ENCODE measurements at places on chromosomes 6 and 20. TPM values are rescaled to one million over a fixed set of nuclear protein-coding genes. Genes with fewer than 3 reads are reported as not detected.

- no peaks in the 10 kb centered on the region for H3K27me3 ChIP-seq
- H3K27ac ChIP-seq = no peak overlapping the region
- no peaks in the 10 kb centered on the region for H3K4me1 ChIP-seq
- no peaks in the 10 kb centered on the region for H3K36me3 ChIP-seq
- no peak for DNase-seq
- H3K4me3 ChIP-seq = no peak overlapping the region
Measured at GRCh38 chr6:22765015-22765414, 195.6 kb downstream of the HDGFL1 start.

GRCh38 chr6:129786548-129786947, 74.6 kb downstream of the TMEM244 start:
- DNase-seq = no peak
- H3K36me3 ChIP-seq = no peaks in the 10 kb centered on the region
- H3K4me3 ChIP-seq = no peak overlapping the region
- H3K27me3 ChIP-seq = no peaks in the 10 kb centered on the region

GRCh38 chr6:39518221-39518620, 195.7 kb upstream of the KCNK16 start:
- DNase-seq = no peak
- H3K4me1 ChIP-seq = no peaks in the 10 kb centered on the region
- H3K27ac ChIP-seq = no peak overlapping the region

GRCh38 chr6:6631053-6631452, 42.5 kb downstream of the LY86 start:
- H3K4me3 ChIP-seq = no peak overlapping the region
- no peak for DNase-seq
- no peak overlapping the region for H3K27ac ChIP-seq
- H3K4me1 ChIP-seq = peaks cover 18% of the 10 kb centered on the region

DNA sequence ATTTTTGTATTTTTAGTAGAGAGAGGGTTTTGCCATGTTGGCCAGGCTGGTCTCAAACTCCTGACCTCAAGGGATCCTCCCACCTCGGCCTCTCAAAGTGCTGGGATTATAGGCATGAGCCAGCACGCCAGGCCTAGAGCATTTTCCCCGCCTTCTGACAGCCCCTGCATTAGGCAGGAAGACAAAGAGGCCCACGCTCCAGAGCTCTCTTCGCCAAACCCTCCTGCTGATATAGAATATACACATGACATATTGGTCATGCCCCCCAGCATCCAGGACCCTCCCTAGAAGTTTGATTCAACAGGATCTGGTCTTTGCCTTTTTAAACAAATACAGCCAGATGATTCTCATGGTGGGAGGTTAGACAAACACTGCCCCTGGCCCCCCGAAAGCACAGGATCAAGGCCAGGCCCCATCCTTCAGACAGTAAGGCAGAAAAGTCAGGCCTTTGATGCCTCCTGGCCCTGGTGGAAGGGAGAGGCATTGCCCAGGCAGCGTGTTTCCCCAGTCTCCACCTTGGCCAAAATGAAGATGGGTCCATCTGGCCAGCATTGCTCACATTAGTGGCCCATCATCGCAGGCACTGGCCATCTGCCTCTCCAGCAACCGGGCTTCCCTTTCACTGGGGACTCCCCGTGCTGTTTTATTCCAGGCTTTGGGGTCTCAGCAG, 4.4 kb downstream of the SULF2 start:
- peaks cover 4% of the 10 kb centered on the region for H3K4me1 ChIP-seq
- no peak for DNase-seq
- H3K4me3 ChIP-seq = no peak overlapping the region
- H3K36me3 ChIP-seq = no peaks in the 10 kb centered on the region

DNA sequence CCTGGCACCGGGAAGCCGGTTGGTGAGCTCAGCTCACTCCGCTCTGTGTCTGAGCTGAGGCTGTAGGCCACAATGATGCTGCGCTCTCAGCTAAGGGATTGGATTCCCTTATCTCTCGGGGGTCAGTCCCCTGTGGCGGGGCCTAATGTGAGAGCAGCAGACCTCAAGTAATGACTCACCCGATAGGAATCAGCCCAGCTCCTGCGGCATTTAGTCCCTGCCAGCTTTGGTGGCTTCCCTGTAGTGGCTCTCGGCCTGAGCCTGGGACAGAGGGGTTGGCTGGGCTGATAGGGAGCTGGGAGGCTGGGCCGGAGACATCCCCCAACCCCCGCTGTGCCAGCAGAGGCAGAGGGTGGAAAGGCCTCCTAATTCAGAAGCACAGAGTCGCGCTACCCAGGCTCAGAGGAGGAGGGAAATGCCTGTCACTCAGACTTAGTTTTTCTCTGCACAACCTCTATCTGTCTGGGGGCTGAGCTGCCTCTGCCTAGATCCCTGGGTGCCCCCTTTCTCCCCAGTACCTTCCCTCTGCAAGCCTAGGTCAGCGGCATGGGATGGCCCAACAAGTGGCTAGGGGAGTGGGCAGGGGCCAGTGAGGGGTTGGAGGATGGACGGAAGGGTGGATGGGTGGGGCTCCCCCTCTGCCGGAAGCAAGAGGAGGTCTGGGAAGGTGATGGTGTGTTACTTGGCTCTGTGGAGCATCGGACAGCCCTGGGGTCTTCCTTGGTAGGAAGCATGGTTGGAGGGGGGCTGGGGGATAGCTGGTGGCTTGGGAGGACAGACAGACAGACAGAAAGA, 92.2 kb downstream of the CDH22 start:
- H3K4me1 ChIP-seq = no peaks in the 10 kb centered on the region
- no peak for DNase-seq
- H3K27ac ChIP-seq = no peak overlapping the region
- H3K27me3 ChIP-seq = peaks cover 8% of the 10 kb centered on the region
- H3K4me3 ChIP-seq = no peak overlapping the region

GRCh38 chr6:39791850-39792539, at the start of gene DAAM2:
DAAM2 (plus strand) TSS chr6:39792376; CDS start chr6:39856303, 63,927 bp downstream.
- H3K27ac ChIP-seq = no peak within 1 kb of the TSS
- H3K36me3 ChIP-seq = no peaks in the 10 kb centered on the region
- H3K4me1 ChIP-seq = no peaks in the 10 kb centered on the region

GRCh38 chr6:20575125-20575524, 40.9 kb downstream of the CDKAL1 start:
- DNase-seq = no peak
- H3K36me3 ChIP-seq = peaks cover 19% of the 10 kb centered on the region
- no peak overlapping the region for H3K27ac ChIP-seq
- H3K4me1 ChIP-seq = peaks cover 28% of the 10 kb centered on the region
- H3K27me3 ChIP-seq = no peaks in the 10 kb centered on the region

DNA sequence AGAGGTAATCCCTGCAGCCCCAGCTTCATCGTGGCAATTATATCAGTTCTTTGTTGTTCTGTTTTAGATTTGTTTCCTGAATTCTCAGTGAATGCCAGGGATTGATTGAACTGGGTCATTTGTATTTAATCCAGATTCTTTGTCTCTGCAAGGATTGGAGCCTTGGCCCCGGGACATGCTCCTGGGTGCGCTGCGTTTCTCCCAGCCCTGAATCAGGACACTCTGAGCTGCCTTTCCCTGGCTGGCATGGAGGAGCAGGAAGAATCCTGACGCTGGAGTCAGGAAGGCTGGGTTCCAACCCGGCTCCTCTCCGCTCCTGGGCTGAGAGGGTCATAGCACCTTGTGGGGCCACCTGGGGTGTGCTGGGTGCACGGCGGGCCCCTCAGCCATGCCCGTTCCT, 545.6 kb downstream of the QKI start:
- no peak overlapping the region for H3K27ac ChIP-seq
- H3K4me3 ChIP-seq = no peak overlapping the region
- H3K36me3 ChIP-seq = no peaks in the 10 kb centered on the region
- H3K27me3 ChIP-seq = peaks cover 12% of the 10 kb centered on the region
- DNase-seq = no peak

GRCh38 chr6:139973669-139974344, 599.4 kb upstream of the CITED2 start:
- no peaks in the 10 kb centered on the region for H3K4me1 ChIP-seq
- no peaks in the 10 kb centered on the region for H3K36me3 ChIP-seq
- no peak overlapping the region for H3K4me3 ChIP-seq

DNA sequence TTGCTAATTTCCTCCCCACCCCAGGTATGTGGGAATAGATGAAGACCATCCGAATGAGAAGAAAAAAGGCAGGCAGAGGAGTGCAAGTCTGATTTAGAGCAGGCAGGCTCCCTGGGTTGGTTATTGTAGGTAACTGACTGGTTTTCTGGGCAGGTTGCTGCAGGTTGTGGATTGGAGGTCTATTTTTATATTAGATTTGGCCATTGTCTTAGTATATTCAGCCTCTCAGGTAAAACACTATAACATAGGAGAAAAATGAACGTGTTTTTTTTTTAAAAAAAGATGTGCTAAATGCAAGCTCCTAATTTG, 492 bp upstream of the TBC1D7 start:
- peak overlapping the region; percentile 90 for H3K4me3 ChIP-seq
- H3K27me3 ChIP-seq = no peaks in the 10 kb centered on the region
- peaks cover 20% of the 10 kb centered on the region for H3K4me1 ChIP-seq
- H3K36me3 ChIP-seq = peaks cover 8% of the 10 kb centered on the region
- DNase-seq = no peak

DNA sequence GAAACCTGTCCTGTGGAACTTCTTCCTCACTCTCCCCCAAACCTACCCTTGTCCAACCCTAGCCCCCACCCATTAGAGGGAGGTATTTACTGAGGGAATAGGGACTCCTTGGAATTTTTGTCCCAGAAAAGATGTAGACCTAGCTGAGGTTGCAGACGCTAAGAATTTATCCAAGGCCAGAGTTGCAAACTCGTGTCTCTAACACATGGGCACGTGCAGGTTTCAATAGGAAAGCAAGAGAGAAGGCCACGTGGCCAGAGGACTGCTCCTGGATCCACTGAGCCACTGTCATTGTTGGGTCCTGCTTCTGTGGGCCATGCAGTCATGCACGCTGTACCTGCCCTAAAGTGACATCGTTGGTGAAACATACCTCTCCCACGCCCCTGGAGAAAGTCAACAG, 243.4 kb upstream of the KCNG1 start:
- no peak overlapping the region for H3K27ac ChIP-seq
- peaks cover 12% of the 10 kb centered on the region for H3K27me3 ChIP-seq
- no peak for DNase-seq
- no peaks in the 10 kb centered on the region for H3K36me3 ChIP-seq
- no peak overlapping the region for H3K4me3 ChIP-seq

GRCh38 chr6:157718503-157719187, 104.4 kb upstream of the SNX9 start:
- H3K4me3 ChIP-seq = no peak overlapping the region
- peaks cover 4% of the 10 kb centered on the region for H3K27me3 ChIP-seq
- H3K27ac ChIP-seq = no peak overlapping the region
- no peak for DNase-seq

DNA sequence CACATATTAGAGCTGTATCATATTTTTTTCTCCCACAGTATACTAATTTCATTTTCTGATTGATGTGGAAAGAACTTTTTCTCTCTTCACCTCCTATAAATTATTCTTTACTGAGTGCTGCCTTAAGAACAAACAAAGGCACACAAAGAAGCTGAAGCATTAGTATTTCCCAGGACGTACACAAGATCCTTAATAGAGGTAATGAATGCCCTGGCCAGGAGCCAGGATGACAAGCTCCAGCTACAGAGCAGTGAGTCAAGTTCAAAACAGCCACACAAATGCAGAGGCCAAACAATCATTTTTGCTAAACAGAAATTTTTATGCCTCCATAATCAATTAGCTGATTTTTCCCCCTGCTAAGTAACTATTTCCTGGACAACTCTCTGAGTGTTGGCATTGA, 639.6 kb downstream of the EPHA7 start:
- no peaks in the 10 kb centered on the region for H3K4me1 ChIP-seq
- H3K27ac ChIP-seq = no peak overlapping the region
- H3K36me3 ChIP-seq = no peaks in the 10 kb centered on the region
- no peak overlapping the region for H3K4me3 ChIP-seq

- H3K27me3 ChIP-seq = no peaks in the 10 kb centered on the region
- peaks cover 21% of the 10 kb centered on the region for H3K4me1 ChIP-seq
- H3K4me3 ChIP-seq = no peak overlapping the region
- H3K27ac ChIP-seq = no peak overlapping the region
- peaks cover 3% of the 10 kb centered on the region for H3K36me3 ChIP-seq
- no peak for DNase-seq
Measured at GRCh38 chr6:166987930-166988329, 11.3 kb upstream of the CEP43 start.

DNA sequence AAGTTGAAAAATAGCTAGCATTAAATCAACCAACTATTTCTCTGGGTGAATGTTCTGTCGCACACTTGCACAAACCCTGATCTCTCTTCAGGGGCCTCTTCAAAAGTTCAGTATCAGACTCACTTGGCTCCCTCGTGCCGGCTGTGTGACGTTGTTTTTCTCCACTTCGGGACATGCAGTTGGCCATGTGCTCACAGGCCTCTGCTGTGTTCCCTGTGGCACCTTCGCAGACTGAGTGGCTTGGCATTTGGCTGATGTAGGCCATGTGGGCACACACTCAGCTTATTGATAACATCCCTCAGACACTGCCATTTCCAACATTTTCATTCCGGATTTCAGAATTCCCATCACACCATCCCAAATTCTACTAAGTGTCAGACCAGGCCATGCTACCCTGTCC, 49.3 kb downstream of the PACRG start:
- DNase-seq = no peak
- no peaks in the 10 kb centered on the region for H3K4me1 ChIP-seq
- H3K27ac ChIP-seq = no peak overlapping the region
- no peaks in the 10 kb centered on the region for H3K36me3 ChIP-seq

DNA sequence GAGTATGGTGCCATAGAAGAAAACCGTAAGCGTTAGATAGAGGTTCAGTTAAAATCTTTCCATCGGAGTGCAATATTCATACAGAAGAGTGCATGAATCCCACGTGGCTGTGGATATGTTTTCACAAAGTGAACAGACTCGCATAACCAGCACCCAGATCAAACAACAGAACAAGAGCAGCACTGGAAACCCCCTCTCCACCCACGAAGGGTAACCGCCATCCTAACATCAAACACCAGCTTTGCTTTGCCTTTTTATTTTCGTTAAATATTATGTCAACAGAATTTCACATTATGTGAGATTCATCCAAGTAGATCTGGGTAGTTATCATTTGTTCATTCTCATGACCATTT, 4.7 kb downstream of the GTSF1L start:
- no peaks in the 10 kb centered on the region for H3K27me3 ChIP-seq
- peak overlapping the region; percentile 50 for H3K27ac ChIP-seq
- peaks cover 8% of the 10 kb centered on the region for H3K36me3 ChIP-seq
- H3K4me1 ChIP-seq = peaks cover 16% of the 10 kb centered on the region
- peak overlapping the region; percentile 62 for H3K4me3 ChIP-seq

GRCh38 chr20:20070871-20071726, 18.8 kb downstream of the CFAP61 start:
- H3K27me3 ChIP-seq = peaks cover 4% of the 10 kb centered on the region
- no peak overlapping the region for H3K4me3 ChIP-seq
- no peaks in the 10 kb centered on the region for H3K4me1 ChIP-seq
- no peaks in the 10 kb centered on the region for H3K36me3 ChIP-seq
- no peak overlapping the region for H3K27ac ChIP-seq

GRCh38 chr6:42787063-42787472, 5.2 kb downstream of the BICRAL start:
- peaks cover 28% of the 10 kb centered on the region for H3K4me1 ChIP-seq
- H3K36me3 ChIP-seq = peaks cover 19% of the 10 kb centered on the region
- H3K27ac ChIP-seq = no peak overlapping the region
- no peak for DNase-seq

DZANK1 gene
- total RNA-seq = 1.6 TPM

GSTA2 gene
- not detected for total RNA-seq

OXT gene
- 1.0 TPM for total RNA-seq

CHRNA4 gene
- not detected for total RNA-seq

AKAP12 gene
- total RNA-seq = 3.8 TPM

NMBR gene
- not detected for total RNA-seq

GUCA1A gene
- total RNA-seq = not detected

KCNQ5 gene
- 5.2 TPM for total RNA-seq

PAX1 gene
- not detected for total RNA-seq

PLN gene
- not detected for total RNA-seq

NRSN1 gene
- total RNA-seq = not detected
